Activated CD8-positive, alpha-beta memory T cell treated with anti-CD3 and anti-CD28 coated beads, Interleukin-2, amount 10 ng/mL, durations not matched to agents 7 days and 5 days (primary cell): ENCODE measurements at places on chromosomes 12 and 14. TPM values are rescaled to one million over a fixed set of nuclear protein-coding genes. Genes with fewer than 3 reads are reported as not detected.

DNA sequence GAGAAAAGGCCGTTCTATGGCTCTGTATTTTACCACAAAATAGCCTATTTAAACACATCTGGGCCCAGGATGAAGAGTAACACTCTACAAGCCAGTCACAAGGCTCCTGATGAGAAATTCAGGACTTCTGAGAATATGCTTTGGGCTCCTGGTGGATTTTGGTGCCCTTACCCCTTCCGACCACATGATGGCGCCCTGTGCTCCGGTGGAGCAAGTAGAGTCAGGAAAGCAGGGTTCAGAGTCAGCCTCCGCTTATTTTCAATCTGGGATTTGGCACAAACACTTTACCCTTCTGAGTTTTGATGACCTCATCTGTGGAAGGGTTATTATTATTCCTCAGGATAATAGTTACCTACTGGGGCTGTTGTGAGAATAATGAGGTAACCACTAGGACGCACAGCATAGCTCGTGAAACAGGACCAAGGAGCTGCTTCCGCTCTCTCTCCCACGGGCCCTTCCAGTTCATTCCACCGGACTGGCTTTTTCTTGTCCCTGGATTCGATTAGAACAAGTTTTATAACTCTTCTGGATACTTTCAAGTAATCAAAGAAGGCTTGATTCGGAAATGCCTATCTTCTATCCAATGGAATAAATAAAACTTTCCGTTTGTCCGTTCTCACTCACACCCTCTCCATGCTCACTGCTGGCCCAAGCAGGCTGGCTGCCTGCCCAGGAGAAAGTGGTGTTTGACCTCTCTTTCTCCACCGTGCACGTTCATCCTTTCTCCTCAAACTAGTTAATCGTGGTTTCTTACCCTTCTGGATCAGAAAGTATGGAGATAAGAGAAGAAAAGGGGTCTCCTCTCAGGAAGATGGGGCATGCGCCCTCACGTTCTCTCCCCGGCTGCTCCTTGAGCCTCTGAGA lies 104.6 kb downstream of the GALC start:
- peak; percentile 49 for DNase-seq

DNA sequence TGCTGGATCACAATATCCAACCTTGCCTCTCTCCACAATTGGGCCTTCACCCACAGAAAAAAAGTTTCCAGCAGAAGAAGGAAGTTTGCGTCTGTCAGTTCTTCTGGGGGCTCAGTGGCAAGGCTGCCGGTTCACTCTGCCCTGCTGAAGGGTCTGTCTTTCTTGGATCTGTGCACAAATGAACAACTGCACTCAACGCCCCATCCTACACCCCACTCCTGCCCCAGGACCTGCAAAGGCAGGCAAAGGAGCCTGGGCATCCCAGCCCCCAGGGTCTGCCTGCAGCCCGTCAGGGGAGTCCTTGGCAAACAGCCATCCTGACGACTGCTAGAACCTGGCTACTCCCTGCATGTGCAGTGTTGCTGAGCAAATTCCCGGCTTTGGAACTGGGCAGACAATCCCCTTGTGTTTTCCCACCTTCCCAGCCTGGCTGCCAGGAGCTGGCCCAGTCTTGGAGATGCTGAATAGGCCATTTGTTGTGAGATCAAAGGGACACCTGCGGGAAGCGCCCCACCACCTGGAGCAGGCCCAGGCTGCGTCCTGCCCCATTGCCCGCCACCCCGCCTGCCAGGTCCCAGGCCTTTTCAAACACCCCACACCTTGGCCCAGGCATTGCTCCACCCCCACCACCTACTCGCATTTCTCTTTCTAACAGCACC lies 311.9 kb downstream of the BCL11B start:
- peak; percentile 33 for DNase-seq

DNA sequence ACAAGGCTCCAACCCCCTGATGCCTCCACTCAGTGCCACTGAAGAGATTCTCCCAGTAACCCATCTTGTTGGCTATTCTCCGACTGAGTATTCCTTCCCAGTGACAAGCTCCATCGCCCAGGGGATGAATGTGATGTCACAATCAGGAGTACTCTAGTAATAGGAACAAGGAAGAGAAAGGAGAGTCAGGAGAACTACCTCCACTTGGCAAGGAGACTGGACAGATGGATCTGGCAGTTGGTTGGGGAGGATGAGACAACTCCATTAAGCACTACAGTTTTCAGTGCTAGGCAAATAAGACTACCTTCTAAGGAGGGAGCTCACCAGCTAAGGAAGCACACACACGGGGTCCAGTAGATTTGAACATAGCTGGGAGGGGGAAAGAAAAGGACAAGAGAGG lies 5.3 kb downstream of the RNF41 start:
- no peak for DNase-seq

DNA sequence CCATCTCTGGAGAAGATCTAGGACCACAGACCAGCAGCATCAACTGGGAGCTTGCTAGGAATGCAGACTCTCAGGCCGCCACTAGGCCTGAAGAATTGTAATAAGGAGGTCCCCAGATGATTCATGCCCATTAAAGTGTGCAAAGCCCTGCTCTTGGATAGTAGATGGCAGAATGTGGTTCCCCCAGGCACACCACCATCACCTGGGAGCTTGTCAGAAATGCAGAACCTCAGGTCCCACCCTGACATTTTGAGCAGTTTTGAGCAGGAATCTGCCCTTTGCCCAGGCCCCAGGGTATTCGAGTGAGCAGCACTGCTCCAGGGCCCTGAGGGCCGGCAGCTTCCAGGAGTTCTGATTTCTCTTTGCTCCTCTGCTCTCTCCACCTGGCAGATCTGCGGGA lies 64.9 kb downstream of the TSPAN11 start:
- DNase-seq, result no peak

DNA sequence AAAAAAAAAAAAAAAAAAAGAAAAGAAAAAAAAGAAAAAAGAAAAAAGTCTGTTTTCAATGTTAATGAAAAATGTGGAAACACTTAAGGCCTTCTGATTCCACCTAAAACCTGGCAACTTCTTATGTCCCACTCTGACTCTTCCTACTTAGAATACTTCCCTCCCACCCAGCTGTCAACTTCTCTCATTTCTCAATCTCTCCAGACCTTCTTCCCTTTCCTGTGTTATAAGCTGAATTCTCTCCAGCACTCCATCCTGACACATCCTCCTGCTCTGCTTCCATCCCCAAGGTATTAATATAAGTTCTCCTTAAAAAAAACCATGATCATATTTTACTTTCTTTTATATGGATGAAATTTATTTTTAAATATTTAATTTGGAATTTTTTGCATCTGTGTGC lies 20.3 kb upstream of the TMTC1 start:
- DNase-seq, result no peak

GRCh38 chr12:45260104-45260815 lies 44.4 kb downstream of the ANO6 start:
- DNase-seq, result no peak

- DNase-seq, result peak; percentile 38
Measured at GRCh38 chr12:47715877-47716548, 9.3 kb downstream of the ENDOU start.

- no peak for DNase-seq
Measured at GRCh38 chr14:30015489-30015888, 87.8 kb upstream of the PRKD1 start.

Gene ATG101
- total RNA-seq, result 33.3 TPM

Gene PTCSC3
- total RNA-seq, result not detected

Gene EPYC
- not detected for total RNA-seq

Gene PPFIA2
- not detected for total RNA-seq

Gene AMDHD1
- 1.3 TPM for total RNA-seq

Gene KICS2
- total RNA-seq, result 10.5 TPM
